Globus pallidus (tissue), 1 donor: ENCODE measurements at places on chromosomes 7 and 10.

DNA sequence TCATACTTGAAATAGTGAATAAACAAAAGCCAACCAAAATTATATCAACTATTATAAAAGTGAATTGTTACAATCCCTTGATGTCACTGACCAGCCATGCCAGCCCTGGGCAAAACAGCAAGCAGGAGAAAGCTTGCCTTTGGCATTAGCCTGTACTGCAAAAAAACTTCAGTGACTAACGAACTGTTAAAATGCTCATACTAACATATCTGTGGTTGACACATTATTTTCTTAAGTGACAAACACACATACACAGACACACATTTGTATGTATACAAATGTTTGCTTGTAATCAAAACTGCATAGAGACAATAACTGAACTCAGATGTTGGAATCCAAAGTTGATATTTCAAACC lies 29.5 kb downstream of the CHCHD3 start:
- DNase-seq, result no peak

DNA sequence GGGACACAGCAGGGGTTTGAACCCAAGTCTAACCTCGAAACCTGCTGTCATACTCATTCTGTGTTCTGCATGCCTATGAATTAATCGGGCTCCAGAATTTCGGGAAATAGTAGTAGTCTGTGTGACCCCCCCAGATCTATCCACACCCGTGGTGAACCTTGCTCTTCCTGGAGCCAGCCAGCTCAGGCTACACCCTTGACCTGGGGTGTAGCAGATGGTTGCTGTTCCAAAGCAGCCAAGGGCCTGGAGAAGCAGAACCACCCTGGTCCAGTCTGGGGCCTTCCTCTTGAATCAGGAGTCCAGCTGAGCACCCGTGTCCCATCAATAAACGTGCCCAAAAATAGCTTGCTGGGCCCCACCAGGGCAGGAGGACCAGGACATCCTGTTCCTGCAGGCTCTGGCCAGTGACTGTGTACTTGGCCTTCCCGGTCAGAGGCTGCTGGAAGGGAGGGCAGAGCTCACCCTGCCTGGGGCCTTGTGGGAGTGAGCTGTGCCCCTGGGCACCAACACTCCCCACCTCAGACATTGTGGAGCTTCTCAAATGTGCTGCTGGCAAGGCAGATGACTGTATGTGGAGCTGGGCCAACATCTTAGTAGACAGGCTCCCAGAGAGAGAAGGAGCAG lies 101.2 kb upstream of the ZNF716 start:
- DNase-seq, result no peak

GRCh38 chr7:80641548-80641947 lies 3.1 kb downstream of the CD36 start:
- DNase-seq, result no peak

GRCh38 chr7:8514781-8515519 lies 81.5 kb downstream of the NXPH1 start:
- no peak for DNase-seq

DNA sequence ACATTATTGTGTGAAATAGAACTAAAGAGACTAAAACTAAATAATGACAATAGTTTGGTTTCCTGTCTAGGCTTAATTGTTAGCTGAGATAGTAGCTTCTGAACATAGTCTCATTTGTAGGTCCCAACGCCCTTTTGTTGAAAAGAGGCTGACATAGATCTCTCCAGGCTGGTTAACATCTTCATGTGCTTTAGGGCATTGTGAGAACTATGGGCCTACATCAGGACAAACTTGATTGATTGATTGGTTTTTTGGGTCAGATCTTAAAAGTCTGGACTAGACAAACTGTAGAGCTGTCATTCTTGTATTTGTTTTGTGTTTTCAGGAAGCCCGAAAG lies 869 bp downstream of the CHCHD1 start:
- DNase-seq, result no peak

DNA sequence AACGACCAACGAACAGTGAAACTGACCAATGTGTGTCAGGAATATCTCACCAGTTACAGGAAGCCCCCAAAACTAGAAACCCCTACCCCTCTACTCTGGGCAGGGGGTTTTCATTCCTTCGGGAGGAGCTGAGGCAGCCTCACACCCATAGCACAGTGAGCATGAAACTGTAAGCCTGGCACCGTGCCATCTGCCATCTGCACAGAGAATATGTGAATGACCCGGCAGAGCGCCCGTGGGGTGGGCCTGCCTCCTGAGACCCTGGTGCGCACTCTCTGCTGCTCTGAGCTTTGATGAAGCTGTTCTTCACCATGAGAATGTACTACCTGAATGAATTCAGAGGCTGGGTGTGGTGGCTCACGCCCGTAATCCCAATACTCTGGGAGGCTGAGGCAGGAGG lies 27.1 kb downstream of the DAGLB start:
- DNase-seq, result no peak

GRCh38 chr10:8912108-8912507 lies 857.6 kb downstream of the GATA3 start:
- DNase-seq, result no peak

- DNase-seq, result no peak
Observed at GRCh38 chr7:605661-606450, 86.2 kb upstream of the PDGFA start.

DNA sequence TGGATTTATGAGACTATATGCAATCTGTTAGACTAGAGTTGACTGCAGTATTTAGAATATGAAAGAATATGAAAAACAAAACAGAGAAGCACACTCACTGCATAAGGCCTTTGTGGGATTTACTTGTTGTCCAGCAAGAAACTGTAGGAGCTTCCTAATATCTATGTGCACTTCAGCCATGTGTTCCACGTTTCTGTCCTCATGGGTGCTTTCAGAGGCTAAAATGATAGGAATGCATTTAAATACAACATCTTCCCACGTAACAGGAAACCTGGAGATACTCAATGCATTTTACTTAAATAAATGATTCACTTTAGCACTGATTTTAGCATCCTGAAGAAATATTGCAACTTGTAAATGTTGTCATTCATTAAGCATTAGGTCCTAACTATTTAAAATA lies 11.7 kb downstream of the HUS1 start:
- no peak for DNase-seq

GRCh38 chr7:30920021-30920583 lies 8.4 kb downstream of the AQP1 start:
- DNase-seq, result no peak

DNA sequence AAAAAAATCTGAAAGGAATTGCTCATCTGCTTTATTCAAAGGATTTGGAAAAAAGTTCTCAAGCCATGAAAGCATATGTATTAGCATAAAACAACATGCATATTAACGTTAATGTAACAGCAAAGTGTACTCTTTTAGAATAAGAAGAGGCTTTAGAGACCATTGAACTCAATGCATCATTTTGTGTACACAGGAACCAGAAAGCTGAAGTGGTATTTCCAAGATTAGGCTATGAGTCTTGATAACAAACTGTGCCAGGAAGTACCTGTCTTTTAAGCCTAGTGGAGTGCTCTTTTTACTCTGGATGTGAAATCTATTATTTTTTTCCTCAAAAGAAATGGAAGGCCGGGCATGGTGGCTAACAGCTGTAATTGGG lies 164.2 kb downstream of the THSD7A start:
- DNase-seq, result no peak

DNA sequence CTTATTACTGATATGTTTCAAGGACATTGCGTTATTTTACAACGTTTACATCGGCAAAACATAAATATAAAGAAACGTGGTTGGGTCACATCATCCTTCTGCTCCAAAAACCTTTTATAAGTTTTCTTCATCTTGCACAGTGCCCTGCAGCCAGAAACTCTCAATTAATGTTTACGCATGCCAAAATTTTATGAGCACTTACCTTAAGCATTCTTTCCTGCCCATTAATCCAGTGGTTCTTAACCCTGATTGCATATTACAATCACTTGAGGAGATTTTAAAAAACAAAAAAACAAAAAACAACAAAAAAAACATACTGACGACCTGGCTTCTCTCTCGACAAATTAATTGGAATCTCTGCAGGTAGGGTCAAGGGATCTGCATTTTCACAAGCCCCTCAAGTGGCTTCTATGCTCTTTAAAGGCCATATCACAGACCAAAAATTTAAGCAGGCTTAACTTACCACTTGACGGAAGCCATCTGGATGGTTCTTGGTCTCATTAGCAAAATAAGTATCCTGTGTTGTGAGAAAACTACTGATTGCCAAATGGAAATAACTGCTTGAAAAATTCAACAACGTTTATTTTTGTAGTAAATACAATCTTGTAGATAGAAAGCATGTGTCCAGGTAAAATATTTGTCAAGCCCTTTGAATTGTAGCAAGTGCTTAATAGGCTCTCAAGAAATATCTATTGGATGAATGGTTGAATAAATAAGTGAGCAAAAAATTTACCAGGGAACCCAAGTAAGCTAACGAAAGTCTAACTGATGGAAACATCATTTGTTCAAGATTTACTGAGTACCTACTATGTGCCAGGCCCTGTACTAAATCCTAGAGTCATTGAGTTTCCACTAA lies 30.9 kb upstream of the SLC16A12 start:
- no peak for DNase-seq

DNA sequence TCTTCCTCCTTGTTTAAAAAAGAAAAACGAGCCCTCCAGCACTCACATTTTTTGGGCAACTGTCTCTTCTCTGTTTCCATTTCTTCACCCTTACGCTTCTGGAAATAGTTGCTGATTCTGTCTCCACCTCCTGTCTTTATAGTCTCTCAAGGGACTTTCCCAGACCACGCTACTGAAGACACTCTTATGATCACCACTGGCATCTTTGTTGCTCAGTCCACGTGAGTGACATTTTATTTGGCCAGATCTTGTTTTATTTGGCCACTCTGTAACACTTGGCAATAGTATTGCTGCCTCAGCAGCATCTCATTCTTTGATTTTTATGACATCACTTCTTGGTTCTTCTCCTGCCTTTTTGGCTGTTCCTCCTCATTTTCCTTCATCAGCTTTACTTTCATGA lies 21.6 kb upstream of the NME8 start:
- DNase-seq, result no peak

GRCh38 chr7:88801046-88801445 lies 5.5 kb upstream of the TEX47 start:
- no peak for DNase-seq

GRCh38 chr7:47738563-47739166 lies 156.8 kb upstream of the TNS3 start:
- no peak for DNase-seq

GRCh38 chr7:129762387-129762969 lies 151.0 kb downstream of the NRF1 start:
- DNase-seq, result no peak

GRCh38 chr7:20647908-20648776 lies 32.7 kb downstream of the ABCB5 start:
- DNase-seq, result no peak

DNA sequence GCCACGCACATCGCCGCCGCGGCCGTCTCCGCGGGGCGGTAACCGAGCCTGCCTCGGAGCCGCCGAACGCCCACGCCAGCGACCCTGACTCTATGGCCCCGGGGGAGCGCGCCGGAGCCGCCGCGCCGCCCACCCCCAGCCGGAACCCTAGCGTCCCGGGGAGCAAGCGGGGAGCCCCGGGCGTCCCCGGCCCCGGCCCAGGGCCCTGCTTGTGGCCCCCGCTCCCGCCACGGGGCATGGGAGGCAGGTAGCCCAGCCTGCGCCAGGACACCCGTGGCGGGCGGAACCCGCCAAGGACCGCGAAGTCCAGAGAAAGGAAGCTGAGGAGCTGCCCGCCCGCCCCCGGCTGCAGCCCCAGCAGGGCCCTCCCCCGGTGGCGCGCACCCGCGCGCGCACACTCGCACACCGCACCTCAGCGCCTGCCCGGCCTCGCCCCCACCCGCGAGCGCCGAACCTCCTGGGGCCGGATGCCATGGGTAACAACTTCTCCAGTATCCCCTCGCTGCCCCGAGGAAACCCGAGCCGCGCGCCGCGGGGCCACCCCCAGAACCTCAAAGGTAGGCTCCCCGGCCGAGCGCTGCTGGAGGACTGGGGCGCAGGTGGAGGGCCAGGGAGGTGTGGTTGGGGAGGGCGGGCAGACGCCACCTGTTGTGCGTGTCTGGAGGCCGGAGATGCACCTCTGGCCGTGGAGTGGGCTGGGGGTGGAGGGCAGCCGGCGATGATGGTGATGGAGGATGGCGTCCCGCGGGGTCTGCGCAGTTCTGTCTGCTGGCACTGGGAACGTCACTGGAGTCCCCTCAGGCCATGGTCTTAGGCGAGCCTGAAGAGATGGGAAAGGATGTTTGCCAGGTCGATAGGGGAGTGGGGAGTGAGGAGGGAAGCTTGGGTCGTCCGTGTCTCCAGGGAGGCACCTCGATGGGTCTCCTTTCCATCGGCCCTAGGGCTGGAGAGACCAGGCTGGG lies 692 bp downstream of the NEURL1 start:
- DNase-seq, result no peak

DNA sequence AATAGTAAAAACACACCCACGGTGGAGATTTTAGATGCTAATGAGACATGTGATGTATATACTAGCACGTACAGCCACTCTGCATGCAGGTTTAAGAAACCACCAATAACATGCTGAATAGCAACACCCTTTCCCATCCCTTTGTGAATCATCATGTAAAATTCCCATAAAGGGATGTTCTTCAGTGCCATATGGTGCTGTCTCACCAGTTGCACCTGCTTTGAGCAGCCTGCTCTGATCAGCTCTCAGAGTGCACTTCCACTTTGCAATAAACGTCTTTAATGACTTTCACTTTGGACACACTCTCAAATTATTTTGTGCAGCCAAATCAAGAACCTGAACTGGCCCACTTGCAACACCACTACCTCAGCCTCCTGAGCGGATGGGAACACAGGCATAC lies 615.0 kb downstream of the ANKRD7 start:
- DNase-seq, result no peak

GRCh38 chr7:132082394-132082793 lies 493.9 kb downstream of the PLXNA4 start:
- DNase-seq, result no peak

- no peak for DNase-seq
Observed at GRCh38 chr10:66058594-66058993, 867.2 kb upstream of the LRRTM3 start.

DNA sequence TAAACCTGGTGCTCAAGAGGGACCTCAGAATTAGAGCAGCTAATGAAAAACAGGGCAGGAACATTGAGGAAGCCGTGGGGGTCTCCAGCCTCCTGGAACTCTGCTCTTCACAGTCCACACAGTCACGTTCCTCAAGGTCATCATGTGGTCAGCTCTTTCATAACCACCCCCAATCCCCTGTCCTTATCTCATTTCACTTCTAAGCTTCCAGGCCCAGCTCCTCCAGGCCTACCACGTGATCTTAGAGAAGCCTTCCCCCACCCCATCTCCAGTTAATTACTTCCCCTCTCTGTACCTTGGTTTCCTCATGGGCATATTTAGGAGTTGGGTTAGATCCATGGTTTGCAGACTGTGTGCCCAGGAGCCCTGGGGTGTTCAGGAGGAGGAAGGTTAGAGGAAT lies 106.4 kb upstream of the TCF7L2 start:
- DNase-seq, result no peak

GRCh38 chr7:69564454-69565417 lies 33.5 kb upstream of the AUTS2 start:
- peak; percentile 92 for DNase-seq

- DNase-seq, result no peak
Observed at GRCh38 chr10:44196008-44196320, 188.9 kb downstream of the CXCL12 start.

- peak; percentile 26 for DNase-seq
Observed at GRCh38 chr7:38398725-38399321, 125.4 kb upstream of the TARP start.
